ENCODE measurements at places on chromosomes 3 and 15. TPM values are rescaled to one million over a fixed set of nuclear protein-coding genes. Genes with fewer than 3 reads are reported as not detected.
A peak's percentile ranks its signal among the peaks of the same experiment; 100 is the strongest.

GRCh38 chr15:50747523-50747922 is 18.0 kb downstream of the SPPL2A start:
- H3K27ac ChIP-seq = no peak overlapping the region
- peaks cover 6% of the 10 kb centered on the region for H3K4me1 ChIP-seq
- no peaks in the 10 kb centered on the region for H3K27me3 ChIP-seq
- no peak overlapping the region for H3K4me3 ChIP-seq
- no peaks in the 10 kb centered on the region for H3K36me3 ChIP-seq
- DNase-seq = no peak

Gene IL17RB
- total RNA-seq = 0.52 TPM

Gene SEMA6D
- 22.7 TPM for total RNA-seq

GRCh38 chr3:64209866-64210621 is 15.2 kb downstream of the PRICKLE2 start:
- peak; percentile 92 for DNase-seq
- H3K36me3 ChIP-seq = no peaks in the 10 kb centered on the region
- peak overlapping the region; percentile 3 for H3K27ac ChIP-seq
- H3K27me3 ChIP-seq = no peaks in the 10 kb centered on the region

Gene OTOL1
- total RNA-seq = not detected

Data from aorta (tissue), 5 donors.